ENCODE measurements at places on chromosomes 7 and 10. TPM values are rescaled to one million over a fixed set of nuclear protein-coding genes. Genes with fewer than 3 reads are reported as not detected.
A peak's percentile ranks its signal among the peaks of the same experiment; 100 is the strongest.

HECTD2 gene
- 89.1 TPM for total RNA-seq

DNA sequence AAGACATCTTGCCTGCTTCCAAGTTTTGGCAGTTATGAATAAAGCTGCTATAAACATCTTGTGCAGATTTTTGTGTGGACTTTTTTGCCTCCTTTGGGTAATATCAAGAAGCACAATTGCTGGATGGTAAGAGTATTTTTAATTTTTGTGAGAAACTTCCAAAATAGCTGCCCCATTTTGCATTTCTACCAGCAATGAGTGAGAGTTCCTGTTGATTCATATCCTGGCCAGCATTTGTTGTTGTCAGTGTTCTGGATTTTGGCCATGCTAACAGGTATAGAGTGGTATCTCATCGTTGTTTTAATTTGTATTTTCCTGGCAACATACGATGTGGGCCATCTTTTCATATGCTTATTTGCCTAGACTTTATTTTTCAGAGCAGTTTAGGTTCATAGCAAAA, 53.9 kb downstream of the BTAF1 start:
- DNase-seq: no peak

ARMC3 gene
- 7.8 TPM for total RNA-seq

LEP gene
- 0.09 TPM for total RNA-seq

DNA sequence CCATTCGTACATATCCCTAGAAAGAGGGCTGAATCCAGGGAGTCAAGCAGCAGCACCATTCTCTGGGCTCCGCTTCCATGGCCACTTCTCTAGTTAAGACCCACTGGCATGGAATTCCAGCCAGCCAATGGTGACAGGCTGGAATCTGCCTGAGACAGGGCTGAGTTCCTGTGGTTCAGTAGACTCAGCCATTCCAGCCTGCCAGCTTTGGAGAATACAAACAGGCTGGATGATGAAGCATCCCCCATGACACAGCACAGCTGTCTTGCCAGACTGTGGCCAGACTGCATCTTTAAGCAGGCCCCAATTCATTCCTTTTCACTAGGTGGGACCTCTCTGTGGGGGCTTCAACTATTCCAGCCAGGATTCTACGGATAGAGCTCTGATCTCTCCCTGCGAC, 329.6 kb downstream of the XPNPEP1 start:
- no peak for DNase-seq

GRCh38 chr7:134532180-134532953, 5.0 kb downstream of the AKR1B10 start:
- DNase-seq: no peak

- peak; percentile 54 for DNase-seq
These were observed 1.7 kb upstream of the CTNNA3 start for GRCh38 chr10:67697724-67698131.

DNA sequence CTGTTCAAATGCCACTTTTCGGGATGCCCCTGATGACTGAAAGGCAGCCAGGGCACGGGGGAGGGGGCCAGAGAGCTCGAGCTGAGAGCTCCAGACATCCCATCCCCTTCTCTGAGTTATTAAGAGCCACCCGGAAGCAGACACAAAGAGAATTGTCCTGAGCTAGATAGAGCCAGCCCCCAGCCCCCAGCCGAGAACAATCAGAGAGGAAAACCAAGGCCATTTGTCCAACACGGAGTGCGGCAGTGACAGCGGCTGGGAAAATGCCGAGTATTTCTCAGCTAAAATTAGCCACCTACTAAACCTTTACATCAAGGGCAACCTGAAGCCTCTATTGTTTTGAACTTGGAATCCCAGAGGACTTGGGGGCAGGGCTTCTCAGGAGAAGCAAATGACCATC, 51.0 kb downstream of the UNC5B start:
- no peak for DNase-seq

TMEM225B gene
- total RNA-seq: 0.27 TPM

GRCh38 chr7:118054529-118054928, 129.4 kb upstream of the LSM8 start:
- no peak for DNase-seq

DNA sequence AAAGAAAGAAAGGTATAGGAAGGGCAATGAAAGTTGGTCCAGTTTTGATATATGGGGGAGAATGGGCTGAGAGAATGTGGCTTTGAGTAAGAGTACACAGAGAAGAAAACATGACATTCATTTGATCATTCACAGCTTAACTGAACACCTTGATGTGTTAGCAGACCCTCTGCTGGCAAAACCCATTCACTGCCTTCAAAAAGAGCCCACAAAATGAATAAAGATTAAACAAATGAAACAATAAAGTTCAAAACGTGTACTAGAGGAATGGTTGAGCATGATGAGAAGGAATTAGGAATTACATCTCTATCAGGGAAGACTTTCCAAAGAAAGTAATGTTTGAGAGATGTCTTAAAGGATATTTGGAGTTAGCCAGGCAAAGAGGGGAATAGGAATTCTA, 2.1 kb downstream of the WEE2 start:
- DNase-seq: no peak

GRCh38 chr10:60729106-60729505, 49.2 kb upstream of the CDK1 start:
- DNase-seq: no peak

ENTPD1 gene
- total RNA-seq: 12.2 TPM

MLXIPL gene
- total RNA-seq: 1.1 TPM

Data from cerebellum (tissue), 4 donors.